Activated gamma-delta T cell treated with anti-CD3 and anti-CD28 coated beads, Interleukin-2, amount 50 U/mL, for 16 hours (primary cell): ENCODE measurements at places on chromosomes 3 and 15.

DNA sequence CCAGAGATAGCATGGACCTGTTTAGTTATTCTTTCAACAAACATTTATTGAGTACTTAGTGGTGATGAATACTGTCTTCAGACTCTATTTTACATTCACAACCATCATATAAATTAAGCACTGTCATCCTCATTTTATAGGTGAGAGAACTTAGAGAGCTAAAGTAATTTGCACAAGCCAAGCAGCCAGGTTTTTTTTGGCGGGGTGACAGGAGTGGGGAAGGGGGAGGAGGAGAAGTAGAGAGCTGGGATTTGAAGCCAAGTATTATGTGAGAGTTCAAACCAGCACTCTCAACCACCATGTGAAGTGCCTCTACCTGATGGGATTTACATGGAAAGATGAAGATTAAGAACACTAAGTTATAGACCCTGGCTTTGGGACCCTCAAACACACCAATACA is 547.4 kb upstream of the IL12A start:
- no peak for DNase-seq

GRCh38 chr15:39167164-39168058 is 413.5 kb upstream of the THBS1 start:
- no peak for DNase-seq

DNA sequence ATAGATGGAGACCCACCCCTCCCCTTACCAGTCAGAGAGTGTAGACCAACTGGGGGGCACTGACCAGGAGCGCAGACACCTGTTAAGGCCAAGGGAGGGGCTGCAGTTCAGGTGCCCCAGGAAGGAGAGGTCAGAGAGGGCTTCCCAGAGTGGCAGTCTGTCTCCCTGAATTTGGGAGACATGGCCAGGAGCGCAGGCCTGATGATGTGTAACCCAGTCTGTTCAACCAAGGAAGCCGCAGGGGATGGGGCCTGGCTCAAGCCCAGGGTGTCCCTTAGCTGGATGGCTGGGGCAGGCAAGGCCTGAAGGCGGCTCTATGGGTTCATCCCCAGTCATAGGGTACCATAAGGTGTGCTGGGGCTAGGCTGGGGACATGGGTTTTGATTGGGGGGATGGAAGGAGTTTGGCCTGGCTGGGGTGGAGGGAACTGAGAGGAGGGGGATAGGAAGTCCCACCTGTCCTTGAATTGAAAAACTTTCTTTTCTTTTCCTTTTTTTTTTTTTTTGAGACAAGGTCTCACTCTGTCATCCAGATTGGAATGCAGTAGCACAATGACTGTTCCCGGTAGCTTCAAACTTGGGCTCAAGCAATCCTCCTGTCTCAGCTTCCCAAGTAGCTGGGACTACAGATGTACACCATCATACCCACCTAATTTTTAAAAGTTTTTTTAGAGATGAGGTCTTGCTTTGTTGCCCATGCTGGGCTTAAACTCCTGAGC is 75.7 kb downstream of the SMAD6 start:
- DNase-seq: no peak

DNA sequence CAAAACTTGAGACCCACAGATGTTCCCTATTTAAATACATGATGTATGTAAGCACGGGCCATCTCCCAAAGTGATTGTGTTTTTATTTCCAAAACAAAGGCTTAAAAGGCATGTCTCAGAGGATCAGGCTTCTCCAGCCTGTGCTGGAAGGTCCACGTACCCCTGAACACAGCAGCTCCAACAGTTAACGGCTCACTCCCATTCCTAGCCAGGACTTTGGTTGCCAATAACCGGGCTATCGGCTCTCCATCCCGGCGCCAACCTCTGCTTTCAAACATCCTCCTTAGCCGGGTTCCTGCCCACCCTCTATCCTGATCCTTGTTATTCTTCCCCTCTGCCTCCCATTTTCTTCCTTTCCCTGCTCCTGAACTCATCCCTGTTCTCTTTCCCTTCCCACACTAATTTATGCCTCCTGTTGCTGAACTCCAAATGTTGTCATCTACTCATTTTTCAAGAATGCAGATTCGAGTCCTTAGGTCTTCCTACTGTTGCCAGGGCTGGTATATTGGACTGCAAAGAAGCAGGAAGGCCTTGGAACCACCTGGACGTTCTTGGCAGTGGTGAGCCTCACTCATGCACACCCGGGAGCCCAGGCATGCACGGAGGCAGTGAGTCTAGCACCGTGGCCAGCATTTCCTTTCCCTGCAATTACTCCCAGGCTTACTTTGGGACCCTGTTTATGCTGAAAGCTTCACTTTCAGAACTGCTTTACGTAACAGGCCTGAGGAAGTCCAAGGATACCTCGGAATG is 128.4 kb upstream of the RAD18 start:
- DNase-seq: no peak

- DNase-seq: no peak
Observed at GRCh38 chr15:56207092-56207491, 36.6 kb downstream of the RFX7 start.
